Activated T-helper 1 cell treated with anti-CD3 and anti-CD28 coated beads, Interleukin-2, amount 50 U/mL, for 16 hours (primary cell): ENCODE measurements at places on chromosomes 2 and 18.

DNA sequence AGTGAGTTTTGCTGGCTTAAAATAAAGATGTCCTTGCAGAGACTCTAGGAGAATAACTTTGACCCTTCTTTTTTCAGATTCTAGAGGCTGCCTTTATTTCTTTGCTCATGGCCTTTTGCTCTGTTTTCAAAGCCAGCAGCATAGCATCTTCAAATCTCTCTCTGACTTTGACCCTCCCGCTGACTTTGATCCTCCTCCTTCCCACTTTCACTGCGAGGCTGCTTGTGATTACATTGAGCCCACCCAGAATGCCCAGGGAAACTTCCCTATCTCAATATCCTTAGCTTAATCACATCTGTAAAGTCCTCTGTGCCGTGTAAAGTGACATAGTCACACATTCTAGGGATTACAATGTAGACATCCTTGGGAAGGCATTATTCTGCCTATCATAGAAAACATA is 23.9 kb downstream of the TACR1 start:
- no peak for DNase-seq

DNA sequence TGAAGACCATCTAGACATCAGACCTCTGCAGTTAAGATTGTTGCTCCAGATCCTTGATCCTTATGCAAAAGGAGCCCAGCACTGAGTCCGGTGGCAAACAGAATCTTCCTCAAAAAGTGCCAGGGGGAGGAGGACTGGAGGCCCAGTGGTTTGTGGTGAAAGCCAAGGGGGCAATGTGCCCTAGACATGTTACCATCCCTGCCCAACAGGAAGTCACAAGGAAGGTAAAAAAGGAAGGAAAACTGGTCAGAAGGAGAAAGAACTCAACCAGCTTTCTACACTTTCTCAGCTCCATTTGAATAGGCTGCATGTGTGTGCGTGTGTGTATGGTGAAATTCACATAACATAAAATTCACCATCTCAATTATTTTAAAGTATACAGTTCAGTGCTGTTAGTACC is 25.0 kb upstream of the KDM3A start:
- DNase-seq = no peak

DNA sequence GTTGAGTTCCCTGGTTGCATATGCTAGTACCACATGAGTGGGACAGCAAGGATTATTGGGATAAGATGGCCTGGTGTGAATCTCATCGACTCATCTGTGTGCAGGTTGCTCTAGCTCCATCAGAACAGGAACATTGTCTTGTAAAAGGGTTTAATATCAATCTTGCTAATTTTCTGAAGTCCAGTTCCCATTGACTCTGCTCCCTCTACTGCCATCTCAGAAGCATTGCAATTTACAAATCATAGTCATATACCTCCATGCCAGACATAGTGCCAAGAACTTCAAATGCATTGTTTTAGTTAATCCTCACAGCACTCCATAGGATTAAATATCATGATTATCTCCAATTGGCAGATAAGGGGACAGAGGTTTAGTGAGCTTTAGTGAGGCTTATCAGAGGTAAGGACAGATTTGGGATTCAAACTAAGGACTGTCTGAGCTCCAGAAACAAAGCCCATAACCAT is 4.8 kb upstream of the STAT4 start:
- no peak for DNase-seq

DNA sequence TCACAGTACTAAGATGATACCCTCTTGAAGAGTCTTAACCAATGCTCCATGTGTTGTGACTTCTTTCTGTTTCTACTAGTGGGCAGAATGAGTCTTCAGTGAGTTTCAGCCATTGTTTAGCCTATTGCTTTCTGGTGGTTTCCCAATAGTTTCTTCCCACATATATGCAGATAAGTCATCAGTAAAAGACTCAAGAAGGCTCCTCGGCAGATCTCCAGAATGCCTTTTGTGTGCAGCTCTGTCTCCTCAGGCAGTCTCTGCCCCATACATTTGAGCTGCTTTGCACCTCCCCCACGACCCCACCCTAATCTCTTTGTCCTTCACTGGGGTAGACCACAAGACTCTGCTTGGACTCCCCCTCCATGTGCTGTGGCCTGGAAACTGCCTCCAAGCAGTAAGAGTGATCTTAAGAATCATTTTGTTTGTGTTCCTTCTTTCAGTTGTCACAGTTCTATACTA is 71.6 kb upstream of the CHRNA1 start:
- DNase-seq = no peak

DNA sequence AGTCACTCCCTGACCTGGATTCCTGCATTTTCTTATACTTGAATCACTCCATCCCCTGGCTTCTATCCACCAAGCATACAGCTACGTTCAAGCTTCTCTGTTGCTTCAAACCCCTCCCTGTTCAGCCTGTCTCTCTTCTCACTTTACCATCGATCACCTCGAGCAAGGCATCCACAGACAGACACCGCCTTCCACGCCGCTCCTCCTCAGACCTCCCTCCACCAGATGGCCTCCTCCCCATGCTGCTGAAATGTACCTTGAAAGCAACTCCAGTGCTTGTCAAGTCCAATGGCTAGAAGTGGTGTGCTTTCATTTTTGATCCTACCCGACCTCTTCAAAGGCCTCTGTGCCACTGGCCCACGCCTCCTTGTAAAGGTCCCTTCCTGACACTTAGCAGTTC is 131.3 kb upstream of the ACAA2 start:
- no peak for DNase-seq
